ENCODE measurements at places on chromosomes 7 and 10.

GRCh38 chr7:141460781-141461715, 90.2 kb upstream of the AGK start:
- no peak for DNase-seq

DNA sequence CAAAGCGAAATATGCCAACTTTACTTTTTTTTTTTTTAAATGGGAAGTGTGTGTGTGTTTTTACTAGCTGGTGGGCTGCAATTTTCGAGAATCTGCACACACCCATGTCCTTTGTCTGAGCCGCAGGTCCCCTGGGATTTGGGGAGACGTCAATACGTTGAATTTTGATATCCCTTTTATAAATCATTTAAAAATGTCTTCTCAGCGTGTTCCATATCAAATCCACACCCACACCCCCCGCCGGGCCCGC, 404 bp upstream of the FMC1 start:
- DNase-seq, result no peak

- DNase-seq, result no peak
Measured at GRCh38 chr7:35012160-35012559, 25.1 kb downstream of the DPY19L1 start.

DNA sequence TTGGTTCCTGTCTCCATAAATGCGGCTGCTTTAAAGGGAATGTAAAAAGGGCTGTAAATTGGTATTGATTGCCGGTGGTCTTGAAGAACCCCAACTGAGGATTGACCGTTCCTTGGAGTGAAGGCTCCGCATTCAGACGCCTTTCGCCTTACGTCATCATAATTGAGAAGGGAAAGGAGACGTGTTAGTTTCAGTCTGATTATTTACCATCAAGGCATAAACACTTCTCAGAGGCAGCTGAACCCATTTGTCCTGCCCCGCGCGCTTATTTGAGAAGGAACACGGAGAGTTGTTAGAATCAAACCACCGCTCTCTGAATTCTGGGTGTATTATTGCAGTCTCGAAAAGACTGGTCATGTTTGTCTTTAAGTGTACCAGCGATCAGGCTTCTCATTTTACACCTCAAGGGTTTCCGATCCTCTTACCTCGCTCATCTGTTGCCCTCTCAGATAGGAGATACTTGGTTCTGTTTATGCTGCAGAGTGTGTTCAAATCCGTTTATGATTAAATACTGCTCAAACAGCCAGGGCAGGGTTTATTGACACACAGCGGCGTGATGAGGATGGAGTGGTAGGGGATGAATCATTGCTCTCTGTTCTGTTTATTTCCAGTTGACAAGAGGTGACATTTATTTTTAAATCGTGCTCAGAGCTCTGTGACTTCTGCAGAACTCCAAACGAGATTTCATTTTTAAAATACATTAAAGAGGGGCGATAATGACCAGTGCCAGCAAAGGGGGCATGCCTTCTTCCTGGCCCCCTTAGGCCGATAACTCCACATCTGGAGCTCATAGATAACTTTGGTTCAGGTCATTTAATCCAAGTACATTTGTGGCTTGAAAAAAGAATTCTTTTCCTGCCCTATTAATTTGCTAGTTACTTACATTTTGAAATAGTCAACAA, 30.4 kb downstream of the FOXK1 start:
- DNase-seq, result no peak

DNA sequence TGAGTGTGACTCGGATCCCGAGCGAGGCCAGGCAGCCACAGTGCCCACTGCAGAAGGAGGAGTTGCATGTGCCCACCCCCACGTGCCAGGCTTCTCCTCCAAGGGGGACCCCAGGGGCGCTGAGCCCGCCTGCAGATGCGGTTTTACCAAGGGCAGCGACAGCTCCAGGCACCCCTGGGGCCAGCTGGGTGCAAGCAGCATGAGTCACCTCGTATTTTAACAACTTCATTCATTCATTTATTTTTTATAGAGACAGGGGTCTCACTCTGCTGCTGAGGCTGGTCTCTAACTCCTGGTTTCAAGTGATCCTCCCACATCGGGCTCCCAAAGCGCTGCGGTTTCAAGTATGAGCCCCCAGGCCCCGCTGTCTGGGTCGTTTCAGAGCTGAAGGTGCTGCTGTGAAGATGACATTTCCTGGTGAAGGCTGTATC, 1.3 kb upstream of the FOXL3 start:
- no peak for DNase-seq

DNA sequence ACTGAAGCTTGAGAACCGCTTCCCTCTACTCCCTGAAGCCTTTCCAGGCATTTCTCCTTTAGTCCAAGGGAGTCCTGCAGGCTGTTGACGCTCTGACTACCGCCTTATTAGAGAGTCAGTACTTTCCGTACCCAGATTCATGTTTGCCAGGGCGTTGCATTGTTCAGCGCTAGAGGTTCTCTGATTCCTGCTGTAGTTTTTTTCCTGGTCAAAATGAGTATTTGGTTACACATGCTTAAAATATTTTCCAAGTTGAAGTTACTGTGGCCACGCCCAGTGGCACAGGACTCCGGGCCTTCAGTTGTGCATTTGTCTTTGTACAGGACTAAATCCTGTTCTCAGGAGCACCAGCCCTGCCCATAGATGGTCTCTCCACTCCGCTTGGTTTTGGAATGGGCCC, 7.9 kb downstream of the MTURN start:
- DNase-seq, result no peak

GRCh38 chr7:116497708-116498107, 1.8 kb upstream of the CAV2 start:
- DNase-seq, result no peak

DNA sequence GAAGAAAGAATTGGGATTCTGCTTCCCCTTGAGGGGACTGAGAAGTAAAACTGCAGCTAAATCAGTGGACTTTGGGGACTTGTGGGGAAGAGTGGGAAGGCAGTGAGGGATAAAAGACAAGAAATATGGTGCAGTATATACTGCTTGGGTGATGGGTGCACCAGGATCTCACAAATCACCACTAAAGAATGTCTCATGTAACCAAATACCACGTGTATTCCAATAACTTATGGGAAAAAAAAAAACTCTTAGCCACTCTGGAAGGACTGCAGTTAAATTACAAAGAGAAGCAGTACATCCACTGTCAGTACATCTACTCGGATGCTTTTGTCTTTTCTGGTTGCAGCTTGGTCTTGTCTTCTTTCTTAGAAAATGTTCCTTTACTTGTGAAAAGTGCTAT, 27.4 kb upstream of the GOT1 start:
- DNase-seq, result no peak

DNA sequence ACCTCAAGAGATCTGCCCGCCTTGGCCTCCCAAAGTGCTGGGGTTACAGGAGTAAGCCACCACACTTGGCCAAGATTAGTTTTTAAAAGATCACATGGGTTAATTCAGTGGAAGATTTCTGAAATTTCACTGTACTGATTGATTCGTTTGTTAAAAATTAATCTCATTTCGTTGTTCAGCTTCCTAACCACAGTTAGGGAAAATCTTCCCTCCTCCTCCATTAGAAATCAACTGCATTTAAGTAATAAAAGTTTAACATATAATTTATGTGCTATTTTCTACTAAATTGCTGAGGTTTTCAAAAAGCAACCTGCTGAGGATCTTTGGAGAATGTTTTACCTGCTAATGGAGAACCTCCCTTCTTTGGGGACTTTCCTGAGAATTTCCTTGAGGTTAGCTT, 522.4 kb downstream of the GATA3 start:
- DNase-seq, result no peak

DNA sequence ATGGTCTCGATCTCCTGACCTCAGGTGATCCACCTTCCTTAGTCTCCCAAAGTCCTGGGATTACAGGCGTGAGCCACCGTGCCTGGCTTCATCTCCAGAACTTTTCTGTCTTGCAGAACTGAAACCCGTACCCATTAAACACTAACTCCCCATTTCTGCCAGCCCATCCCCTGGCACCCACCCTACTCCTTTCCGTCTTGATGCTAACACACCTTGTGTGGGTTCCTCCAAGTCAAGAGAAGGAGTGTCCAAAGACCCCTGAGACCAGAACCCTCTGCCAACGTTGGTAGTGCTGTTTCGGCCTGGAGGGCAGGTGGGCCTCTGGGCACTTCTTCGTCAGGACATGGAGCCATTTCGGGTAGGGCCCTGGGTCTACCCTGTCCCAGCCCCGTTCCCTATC, 83.6 kb downstream of the MGMT start:
- no peak for DNase-seq

DNA sequence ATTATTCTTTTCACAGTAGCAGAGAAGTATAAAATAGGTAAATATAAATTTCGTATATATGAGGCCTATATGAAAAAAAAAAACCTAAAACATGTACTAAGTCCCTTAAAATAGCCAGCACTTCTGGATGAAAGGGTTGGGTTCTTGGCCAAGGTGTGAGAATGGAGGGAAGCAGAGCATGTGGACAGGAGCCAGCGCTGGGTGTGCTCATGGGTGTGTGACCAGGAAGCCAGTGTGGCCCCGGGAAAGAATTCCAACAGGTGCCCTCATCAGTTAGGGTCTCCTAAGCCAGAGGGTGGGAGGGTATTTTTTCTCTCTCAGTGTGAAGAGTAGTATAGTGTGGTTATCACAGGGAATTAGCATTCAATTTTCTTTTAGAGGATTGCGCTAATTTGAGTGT, 401.9 kb upstream of the IGFBP3 start:
- no peak for DNase-seq

- DNase-seq, result no peak
Measured at GRCh38 chr7:74289659-74290552, 699 bp downstream of the CLIP2 start.

- no peak for DNase-seq
Measured at GRCh38 chr7:30799206-30799975, 28.2 kb downstream of the MINDY4 start.

DNA sequence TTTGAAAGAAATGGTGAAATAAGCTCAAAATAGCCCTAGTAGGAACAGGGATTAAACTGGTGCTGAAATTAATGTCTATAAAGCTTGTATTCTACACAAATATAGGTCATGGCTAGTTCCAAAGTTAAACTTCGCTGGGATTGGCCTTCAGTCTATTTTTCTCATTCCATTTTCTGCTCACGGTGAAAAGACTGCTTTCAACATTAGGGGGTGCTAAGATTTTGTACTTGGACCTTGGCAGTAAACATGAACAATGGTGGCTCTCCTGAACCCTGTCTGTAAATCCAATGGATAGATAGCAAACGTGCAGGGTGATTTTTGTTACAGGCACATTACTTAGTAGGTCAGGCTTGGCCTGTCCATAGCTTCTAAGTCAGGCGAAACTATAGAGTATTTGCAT, 36.0 kb upstream of the RSU1 start:
- peak; percentile 50 for DNase-seq

DNA sequence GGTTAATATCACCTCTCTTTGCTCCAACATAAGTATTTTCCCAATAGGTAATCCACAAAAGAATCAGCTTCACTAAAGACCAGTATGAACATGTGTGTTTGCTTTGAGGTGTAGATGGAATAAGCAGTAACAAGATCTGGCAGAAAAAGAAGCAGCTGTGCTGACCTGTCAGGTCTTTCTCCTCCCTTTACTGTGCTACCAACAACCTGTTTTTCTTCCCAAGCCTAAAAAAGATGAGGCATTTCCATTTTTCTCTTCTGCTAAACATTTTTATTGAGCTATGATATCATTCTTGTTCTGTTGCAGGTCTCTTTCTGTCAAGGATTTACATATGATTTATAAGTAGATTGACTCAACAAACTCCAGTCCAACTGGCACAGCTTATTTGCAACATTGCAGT, 315.2 kb upstream of the GLI3 start:
- DNase-seq, result no peak

DNA sequence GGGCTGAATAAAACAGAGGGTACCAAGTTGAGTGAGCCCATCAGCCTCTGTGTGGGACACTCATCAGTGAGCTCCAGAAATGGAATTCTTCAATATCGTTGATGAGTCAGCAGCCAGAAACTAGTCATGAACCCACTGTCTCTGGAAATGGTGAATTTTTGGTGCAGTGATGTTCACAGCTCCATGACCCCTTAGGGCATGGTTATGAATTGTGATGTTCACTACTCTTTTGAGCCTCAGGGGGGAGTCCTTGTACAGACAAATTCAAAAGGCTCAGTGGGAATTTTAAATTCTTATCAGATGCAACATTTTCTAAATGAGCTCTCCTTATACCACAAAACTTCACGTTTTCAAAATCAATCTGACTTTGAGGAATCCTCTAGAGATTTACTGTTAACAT, 335.7 kb downstream of the PHTF2 start:
- peak; percentile 39 for DNase-seq

DNA sequence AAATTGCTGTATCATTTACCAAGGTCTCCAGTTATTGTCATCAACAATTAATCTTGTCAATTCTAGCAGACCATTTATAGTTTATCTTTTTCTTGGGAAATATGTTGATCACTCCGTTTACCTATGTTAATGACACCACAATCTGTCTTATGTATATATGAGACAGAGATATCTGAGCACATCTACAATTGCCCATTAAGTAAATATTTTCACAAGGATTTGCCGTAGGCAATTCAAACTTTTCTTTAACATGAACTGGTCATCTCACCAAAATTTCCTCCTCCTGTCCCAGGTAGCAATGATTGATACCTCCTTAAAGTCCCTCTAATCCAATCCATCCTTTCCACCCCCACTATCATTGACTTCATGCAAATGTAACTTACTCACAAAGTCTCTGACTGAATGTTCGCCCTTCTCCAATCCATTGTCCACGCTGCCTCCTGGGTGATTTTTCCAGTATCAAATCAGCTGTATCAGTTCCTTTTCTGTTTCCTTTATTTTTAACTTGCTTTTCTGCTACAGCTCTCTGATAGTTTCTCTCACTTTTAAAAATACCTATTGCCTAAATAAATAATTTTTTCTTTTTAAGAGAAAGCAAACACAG, 138.3 kb downstream of the GNAT3 start:
- DNase-seq, result no peak

GRCh38 chr7:71327946-71328345, 196.0 kb downstream of the GALNT17 start:
- DNase-seq, result no peak

DNA sequence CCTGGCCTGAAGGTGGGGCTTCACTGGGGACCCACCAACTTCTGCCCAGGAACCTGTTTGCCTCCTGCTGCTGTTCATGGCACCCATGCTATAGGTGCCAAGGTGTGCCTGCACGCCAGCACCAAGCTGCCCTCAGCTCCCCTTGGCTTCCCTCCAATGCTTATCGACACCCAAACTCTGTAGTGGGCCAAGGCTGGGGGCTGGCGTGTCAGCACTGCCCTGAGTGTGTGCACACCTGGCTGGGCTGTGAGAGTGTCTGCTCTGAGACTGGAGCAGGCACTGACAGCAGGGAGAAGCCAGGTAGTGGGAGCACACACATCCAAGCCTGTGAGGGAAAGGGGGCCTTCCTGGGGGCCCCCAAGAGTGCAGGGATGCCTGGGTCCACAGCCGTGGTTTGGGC, 43.1 kb upstream of the TUBB8 start:
- no peak for DNase-seq

Data from Kasumi-1 (cell line).